ENCODE measurements at places on chromosomes 6 and 20.

DNA sequence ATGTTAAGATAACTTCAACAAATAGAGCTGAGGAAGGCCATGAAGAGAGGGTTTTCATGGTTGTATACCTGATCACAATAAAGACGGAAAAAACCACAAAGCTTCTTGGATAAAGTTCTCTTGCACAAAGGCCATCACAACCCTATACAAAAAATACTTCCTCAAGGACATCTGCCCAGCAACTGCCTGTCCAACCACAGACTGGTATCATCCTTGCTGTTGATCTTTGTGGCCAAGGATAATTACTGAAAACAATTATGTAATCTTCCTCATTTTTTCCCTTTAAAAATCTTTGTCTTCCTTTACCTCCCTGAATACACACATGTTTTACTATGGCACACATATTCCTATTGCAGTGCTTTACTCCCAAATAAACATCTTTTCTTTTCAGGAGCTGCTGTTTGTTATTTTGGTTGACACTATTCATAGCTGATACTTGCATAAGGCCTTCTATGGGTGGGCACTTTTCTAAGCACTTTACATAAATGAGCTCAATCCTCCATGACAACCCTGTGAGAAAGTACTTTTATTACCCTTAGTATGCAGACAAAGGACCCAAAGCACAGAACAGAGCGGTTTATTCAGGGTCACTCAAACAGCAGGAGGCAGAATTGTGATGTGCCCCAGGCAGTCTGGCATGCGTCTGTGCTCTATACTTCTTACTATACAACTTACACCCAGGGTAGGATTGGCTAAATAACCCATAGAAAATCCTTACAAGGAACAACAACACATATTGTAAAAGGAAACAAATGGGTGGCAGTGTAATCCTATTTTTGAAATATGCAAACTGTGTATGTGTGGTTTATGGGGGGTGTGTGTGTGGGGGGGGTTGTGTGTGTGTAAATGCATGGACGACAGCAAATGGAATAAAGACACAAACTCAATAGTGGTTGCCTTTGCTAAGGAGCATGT, 35.1 kb downstream of the SNRNP48 start:
- DNase-seq: no peak

DNA sequence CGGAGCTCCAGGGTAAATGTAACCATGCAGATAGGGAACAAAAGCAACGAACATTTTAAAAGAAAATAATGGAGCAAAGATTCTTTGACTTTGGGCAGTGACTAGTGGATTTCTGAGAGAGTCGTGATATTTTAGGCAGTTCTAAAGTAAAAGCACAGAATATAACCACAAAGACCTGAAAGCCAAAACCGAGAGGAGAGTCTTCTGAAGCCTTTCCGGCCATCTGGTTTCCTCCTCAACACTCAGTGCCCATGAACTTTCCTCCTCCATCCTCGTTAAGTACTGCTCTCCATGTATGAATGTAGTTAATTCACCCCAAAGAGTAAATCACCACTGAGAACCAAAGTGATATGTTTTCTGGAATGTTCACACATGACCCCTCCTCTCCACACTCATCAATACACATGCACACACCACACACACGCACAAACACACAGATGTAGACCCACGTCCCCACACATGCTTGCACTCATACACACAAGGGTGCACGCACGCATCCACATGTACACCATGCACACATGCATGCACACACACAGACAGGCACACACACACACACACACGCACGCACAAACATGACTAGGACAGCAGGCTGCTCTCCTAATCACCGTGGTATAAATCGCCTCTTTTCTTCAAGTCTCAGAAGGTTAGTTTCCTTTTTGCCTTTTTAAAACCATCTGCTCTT, 109.5 kb downstream of the MYLK4 start:
- DNase-seq: no peak

DNA sequence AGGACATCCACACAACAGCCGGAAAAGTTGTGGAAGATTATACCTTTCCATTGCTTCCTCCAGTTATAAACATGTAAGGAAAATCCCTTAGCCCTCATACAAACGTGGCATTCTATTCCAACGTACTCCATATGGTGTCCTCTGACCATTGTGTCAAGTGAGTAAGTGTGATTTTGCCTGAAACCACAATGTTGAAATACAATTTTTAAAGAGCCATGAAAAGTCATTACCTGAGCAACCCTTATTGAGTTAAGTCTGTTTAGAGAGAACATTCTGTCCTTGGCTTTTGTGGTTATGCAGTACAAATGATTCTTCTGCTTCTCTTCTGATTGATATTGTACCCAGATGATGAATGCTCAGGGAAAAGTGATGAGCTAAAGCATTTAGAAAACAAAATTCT, 530.1 kb downstream of the HAO1 start:
- DNase-seq: no peak

GRCh38 chr6:76587271-76587670, 514.8 kb upstream of the IMPG1 start:
- no peak for DNase-seq

DNA sequence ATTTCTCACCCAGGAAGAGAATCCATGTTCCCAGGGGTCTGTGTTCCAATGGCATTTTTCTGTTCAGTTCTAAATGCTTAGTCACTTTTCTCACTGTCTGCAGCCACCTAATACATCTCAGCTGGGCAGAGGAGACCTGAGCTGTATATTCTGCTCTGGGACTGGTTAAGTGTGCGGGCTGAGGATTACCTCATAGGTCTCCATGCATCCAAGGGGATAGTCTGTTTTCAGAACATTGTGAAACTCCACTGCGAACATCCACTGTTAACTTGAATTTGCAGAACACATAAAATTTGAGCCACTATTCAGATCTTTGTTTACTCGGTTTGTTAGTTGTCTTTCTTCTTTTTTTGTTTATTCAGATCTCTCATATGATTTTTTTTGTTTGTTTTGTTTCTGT, 947.1 kb downstream of the TFAP2A start:
- no peak for DNase-seq

GRCh38 chr20:48064929-48065328, 279.6 kb upstream of the SULF2 start:
- no peak for DNase-seq

DNA sequence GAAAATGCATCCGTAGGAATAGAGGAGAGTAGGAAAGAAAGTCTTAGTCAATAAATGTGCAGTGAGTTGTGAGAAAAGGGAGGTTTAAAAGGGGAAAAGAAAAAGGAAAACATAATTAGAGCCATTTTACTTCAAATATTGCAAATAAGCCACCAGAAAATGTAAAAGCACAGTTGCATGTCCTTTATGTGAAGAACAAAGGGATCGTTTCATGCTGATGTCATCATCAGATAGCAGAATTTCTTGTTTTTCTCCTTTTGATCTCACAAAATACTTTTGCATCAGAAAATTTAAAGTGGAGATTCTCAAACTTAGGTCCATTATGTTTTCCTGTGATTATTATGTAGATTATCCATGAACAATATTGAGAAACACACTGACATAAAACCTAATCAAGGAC, 166.7 kb downstream of the HAO1 start:
- no peak for DNase-seq

- no peak for DNase-seq
Measured at GRCh38 chr6:170575250-170575649, 9.2 kb downstream of the PDCD2 start.

DNA sequence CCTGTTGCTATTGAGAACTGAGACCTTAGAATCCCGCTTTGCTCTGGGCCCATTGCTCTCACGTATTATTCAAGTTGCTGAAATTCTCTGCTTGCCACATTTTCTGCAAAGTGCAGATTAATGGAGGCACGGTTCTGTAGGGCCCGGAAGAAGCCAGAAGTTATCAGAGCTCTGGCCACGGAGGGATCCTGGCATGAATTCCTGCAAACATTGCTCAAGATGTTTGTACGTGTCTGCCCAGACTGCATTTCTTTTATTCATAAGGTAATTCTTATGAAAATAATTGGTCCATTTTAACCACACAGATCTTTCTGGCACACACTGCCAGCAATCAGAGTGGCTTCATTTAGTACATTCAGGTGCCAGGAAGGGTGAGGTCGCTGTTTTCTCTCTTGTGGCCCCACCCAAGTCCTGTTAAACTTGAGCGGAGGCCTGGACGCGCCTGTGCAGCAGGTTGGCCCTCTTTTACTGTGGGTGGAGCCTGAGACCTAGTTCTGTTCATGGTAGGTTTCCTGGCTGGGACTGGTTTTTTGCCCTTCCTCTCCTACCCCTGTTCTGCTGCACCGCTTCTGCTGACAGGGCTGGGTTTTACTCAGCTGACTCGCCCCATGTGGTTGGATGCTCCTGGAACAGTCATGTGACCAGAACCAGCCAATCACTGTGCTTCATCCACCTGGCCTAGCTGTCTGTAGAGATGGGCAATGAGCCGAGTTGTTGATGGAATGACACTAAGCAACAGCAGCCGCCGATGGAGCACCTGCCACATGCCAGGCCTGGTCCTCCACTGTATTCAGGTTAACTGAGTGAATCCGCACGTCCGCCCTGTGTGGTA, 230.2 kb downstream of the CDH4 start:
- no peak for DNase-seq

DNA sequence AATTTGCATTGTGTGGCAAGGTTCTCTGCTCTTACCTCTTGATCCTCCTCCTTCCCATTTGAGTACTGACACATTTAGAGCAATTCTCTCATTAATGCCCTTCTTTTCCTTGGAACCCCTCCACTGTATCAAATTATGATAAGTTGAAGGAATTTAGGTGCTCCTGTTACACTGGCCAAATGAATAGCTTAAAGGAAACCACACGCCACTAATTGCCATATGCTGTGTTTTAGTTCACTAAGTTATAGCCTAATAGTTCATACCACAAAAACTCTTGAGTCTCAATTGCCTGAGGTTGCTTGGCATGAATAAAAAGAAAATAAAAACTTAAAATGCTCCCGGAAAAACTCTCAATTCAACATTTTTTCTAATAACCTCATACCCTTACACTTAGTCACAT, 1239.3 kb downstream of the EPHA7 start:
- no peak for DNase-seq

GRCh38 chr6:79307321-79308036, 73.0 kb upstream of the HMGN3 start:
- DNase-seq: no peak

GRCh38 chr6:138811866-138812265, 16.0 kb downstream of the ECT2L start:
- DNase-seq: no peak

DNA sequence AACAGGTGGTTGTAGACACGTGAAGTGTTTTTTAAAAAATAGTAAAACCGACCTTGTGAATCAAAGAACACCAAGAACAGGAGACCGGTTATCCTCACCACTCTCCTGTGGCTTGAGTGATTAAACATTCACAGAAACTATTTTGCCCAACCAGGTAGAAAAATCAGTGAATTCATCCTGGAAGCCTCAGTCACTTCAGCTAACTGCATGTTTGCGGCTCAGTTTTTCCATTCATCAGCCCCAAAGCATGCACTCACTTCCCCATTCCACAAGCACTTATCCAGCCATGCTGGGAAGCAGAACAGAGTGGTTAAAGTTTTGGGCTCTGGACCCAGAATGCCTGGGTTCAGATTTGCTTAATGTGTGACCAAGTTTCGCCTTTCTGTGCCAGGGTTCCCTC, 2.4 kb downstream of the LRRN4 start:
- no peak for DNase-seq

DNA sequence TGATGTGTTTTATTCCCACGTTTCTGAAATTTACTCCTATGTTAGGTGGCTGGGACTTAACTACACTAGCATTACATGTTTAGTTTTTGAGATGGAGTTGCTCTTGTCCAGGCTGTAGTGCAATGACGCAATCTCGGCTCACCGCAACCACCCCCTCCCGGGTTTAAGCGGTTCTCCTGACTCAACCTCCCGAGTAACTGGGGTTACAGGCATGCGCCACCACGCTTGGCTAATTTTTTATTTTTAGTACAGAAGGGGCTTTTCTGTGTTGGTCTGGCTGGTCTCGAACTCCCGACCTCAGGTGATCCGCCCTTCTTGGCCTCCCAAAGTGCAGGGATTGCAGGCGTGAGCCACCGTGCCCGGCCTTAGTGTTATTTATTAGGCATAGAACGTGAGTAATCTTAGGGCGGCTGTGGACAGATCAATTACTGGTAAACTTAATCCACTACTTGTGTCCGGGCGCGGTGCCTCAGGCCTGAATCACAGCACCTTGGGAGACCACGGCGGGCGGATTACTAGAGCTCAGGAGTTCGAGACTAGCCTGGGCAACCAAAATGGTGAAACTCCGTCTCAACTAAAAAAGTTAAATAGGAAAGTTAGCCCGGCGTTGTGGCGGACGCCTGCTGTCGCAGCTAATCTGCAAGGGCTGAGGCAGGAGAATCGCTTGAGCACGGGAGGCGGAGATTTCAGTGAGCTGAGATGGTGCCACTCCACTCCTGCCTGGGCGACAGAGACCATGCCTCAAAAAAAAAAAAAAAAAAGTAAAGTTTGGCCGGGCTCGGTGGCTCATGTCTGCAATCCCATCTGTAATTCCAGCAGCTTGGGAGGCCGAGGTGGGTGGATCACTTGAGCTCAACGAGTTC, 123.7 kb upstream of the BTN3A2 start:
- no peak for DNase-seq

DNA sequence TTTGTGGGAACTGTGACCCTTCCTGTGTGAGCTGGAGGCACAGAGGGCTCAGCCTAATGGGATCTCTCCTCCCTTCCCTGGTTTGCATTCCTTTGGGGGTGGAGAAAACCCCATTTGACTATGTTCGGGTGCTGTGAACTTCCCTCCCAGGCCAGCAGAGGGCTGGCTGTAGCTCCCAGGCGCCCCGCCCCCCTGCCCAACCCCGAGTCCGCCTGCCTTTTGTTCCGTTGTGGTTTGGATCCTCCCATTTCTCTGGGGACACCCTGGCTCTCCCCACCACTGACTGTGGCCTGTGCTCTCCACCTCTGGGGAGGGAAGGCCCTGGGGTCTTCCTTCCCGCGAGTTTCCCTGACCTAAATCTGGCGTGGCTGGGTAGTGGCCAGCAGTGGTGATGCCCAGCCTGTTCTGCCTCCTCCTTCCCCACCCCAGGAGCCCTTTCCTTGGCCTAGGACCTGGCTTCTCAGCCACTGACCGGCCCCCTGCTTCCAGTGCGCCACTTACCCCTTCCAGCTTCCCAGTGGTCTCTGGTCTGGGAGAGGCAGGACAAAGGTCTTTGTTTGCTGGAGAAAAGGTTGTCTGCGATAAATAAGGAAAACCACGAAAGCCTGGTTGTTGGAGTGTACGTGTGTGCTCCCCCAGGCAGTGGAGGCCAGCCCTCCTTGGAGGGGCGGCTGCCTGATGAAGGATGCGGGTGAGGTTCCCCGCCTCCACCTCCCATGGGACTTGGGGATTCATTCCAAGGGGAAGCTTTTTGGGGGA, 4.9 kb downstream of the VEGFA start:
- peak; percentile 81 for DNase-seq

- peak; percentile 72 for DNase-seq
Measured at GRCh38 chr6:4351520-4352321, 216.3 kb upstream of the ECI2 start.

GRCh38 chr20:24581443-24582170, 112.2 kb downstream of the SYNDIG1 start:
- no peak for DNase-seq

DNA sequence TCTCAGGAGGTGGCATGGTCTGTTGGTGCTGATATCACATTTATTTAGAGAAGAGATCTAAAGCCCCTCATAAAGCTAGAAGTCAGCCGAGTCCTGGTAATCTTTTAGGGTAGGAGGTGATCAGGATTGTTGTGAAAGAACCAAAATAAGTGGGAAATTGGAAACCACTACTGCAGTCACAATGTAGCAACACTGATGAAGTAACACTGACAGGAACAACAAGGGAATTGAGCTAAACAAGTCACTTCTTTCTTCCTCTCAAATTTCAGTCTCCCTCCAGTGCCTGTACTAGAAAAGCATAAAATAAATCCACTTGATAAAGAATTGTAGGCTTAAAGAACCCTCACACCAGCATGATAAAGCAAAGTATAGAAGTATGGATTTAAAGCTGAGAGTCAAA, 1509.0 kb downstream of the GRIK2 start:
- DNase-seq: no peak

GRCh38 chr6:165985806-165986299, 181.8 kb downstream of the TBXT start:
- DNase-seq: no peak

Data from mucosa of gallbladder (tissue), 1 donor.